Osteoblast (primary cell): ENCODE measurements at places on chromosomes 3 and 15. TPM values are rescaled to one million over a fixed set of nuclear protein-coding genes. Genes with fewer than 3 reads are reported as not detected.

- no peak for DNase-seq
These were observed 95.7 kb upstream of the IGSF10 start for GRCh38 chr3:151556596-151556995.

- DNase-seq = no peak
These were observed 247.7 kb downstream of the IL20RB start for GRCh38 chr3:137205394-137206045.

DNA sequence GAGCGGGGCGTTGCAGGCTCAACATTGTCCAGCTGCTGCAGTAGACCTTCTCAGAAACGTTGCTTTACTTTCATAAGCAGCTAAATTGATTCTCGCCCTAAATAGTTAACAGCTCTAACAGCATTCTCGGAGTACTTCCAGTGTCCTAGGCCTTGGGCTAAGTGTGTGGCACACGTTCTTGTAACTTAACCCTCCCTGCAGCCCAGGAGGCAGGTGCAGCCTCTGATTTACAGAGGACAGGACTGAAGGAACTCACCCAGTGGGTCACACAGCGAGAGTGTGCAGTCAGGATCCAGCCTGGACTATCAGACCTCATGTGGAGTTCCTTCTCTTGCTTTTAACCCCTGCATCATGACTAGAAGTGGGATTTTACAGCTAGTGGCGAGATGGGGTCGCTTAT, 312.8 kb upstream of the C2CD4B start:
- DNase-seq = no peak

DNA sequence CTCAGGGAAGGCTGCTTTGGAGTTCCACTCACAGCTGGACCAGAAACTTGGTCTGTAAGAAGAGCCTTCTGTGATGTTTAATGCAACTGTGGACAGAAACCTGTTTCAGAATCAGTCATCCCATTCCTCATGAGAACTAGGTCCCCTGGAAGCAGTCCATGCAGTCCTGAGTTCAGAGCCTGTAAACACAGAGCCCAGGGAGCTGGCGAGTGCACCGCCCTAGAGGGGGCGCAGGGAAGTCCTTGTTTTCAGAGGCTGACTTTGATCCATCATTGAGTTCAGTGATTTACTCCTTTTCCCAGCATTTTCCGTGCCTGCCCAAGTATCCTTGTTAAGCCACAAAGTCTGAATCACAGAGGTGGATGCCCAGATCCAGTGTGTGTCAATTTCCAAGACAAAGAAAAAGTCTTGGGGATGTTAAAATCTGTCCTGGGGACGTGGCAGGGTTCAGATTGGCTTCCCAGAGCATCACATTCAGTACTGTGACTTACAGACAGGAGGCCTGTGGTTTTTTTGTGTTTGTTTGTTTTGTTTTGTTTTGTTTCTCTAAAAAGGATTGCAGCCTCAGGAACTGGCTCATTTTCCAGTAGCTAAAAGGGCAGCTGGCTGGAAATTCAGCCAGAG, 9.8 kb upstream of the TXNRD3 start:
- DNase-seq = peak; percentile 86

DNA sequence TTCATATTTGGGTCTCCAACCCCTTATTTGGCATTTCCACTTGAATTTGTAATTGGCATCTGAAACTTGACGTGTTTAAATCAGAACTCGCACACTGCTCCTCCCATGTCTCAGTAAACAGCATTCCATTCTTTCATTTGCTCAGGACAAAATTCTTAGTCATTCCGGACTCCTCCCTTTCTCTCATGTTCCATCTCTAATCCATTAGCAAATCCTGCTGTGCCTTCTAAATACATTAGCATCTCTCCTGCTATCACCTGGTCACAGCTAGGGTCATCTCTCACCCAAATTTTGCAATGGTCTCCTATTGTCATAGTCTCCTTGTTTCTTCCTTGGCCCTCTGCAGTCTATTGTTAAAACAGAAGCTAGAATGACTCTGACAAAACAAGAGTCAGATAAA, 119.9 kb upstream of the CADPS start:
- no peak for DNase-seq

DNA sequence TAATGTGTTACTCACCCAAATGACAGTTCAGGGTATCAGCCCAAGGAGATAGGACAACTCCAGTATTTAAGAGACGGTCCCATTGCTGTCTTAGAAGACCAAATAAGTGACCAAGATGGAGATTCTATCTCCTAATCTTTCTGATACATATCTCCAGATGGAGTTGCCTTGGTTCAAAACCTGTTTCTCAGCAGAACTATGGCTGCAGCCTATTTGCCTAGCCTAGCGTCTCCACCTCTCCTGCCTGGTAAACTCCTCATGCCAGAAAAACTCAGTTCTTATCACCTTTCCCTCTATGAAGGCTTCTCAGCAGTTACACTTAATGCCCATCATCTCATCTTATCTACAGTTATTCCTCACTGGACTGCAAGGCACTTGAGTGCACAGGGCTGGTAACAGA, 1.2 kb upstream of the CSPG5 start:
- DNase-seq = no peak

GRCh38 chr15:59360305-59360704, 12.4 kb downstream of the MYO1E start:
- DNase-seq = peak; percentile 17

DNA sequence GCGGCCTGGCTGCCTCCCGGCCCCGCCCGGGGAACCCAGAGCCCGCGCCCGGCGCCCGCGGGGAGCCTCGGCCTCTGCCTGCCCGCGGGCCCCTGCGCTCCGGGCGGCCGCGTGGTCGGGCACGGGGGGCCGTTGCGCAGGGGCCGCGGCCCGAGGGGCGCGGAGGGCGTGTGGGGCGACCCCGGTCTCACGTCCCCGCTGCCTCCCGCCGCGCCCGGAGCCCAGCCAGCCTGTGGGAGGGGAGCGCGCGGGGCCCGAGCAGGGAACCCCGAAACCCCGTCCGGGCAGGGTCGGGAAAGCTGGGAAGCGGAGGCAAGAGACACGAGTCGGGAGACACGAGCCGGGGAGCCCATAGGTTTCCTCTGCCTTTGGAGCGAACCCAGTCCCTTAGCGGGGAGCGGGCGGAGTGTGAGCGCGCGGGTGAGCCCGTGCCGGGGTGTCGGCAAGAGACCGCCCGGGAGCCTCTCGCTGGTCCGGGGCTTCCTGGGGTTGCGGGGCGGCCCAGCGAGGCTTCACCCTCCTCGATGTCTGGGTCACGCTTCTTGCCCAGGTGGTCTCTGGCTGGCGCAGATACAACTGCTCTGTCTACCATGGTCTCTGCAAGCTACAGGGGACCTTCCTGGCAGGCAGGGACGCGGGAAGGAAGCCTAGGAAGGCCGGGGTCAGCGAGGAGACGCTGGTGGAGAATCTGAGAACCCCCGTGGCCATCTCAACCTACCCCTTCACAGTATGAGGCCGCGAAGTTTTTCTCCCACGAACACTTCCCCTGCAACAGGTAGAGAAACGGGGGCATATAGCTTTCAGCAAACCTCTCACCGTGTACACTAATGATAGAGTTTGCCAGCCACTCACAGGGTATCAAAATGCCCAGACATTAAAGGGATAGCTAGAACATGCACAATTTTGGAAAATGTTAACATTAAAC, 586 bp downstream of the LRRK1 start:
- peak; percentile 95 for DNase-seq

- DNase-seq = no peak
These were observed 153.9 kb downstream of the FOXP1 start for GRCh38 chr3:71429597-71429988.

AGTR1 gene
- total RNA-seq = 10.5 and 13.3 TPM in 2 replicates

UPK1B gene
- total RNA-seq = 0.29 and 0.36 TPM in 2 replicates

ARL8B gene
- total RNA-seq = 90.8 and 96.9 TPM in 2 replicates
